ENCODE measurements at places on chromosomes 1 and 21.

DNA sequence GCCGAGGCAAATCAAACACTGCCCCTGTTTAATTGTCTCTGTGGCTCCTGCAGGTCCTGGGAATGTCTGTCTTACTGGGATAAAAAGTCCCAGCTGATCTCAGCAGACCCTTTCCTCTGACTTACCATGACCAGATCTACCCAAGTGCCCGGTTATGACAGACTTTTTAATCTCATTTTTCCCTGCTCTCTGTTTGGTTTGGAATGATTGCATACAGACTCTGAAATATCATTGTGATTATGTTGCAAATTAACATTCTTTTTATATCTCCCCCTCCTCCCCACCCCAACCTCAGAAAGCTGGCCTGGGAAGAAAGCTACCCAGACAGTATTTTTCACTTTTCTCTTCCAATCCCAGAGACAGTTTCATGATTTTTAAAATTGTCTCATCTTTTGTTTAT lies 16.3 kb downstream of the RAB7B start:
- no peak for DNase-seq

DNA sequence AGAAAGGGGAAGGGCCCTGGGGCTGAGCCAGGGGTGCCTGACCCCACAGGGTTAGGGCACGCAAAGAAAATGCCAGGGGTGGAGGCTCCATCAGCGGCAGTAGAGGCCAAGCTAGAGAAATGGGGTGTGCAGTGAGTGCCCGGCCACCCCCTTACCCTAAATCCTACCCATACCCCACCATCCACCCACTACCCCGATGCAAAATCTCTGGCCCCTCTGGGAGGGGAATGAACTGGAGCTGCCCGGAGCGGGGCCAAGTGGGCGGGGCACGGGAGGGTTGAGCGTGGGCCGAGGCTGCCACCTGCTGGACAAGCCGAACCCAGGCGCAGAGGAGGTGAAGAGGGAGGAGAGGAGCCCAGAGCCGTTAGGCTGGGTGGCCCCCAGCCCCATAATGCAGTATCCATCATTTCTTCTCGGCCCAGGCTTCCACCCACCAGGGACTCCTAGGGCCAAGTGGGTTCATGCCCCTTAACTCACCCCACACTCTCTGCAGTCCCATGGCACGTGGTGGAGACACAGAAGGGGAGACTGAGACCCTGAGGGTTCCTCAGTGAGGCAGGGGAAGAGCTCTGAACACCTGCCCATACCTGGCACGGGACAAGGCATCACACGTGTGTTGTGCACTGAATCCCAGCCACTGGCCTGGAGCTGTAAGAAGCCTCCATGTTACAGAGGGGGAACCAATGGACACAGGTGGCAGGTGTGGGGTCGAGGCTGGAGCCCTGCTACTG lies 1.4 kb upstream of the C1QC start:
- no peak for DNase-seq

GRCh38 chr1:147129116-147129873 lies 43.0 kb downstream of the PRKAB2 start:
- no peak for DNase-seq

DNA sequence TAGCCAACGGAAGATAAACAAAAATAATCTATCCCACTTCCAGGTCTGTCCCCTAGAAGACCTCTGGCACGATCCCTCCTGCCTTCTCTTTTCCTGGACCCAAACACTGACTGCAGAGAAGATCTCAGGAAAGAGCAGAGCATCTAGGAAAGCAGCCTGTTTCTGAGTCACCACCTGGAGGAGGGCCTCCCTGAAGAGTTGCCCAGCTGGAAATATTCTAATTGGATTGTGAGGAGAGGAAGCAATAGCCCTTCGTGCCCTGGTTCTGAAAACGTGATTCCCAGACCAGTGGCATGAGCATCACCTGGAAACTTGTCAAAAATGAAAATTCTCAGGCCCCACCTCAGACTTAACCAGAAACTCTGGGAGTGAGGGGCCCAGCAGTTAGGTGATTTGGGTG lies 411.1 kb downstream of the SETD4 start:
- DNase-seq, result no peak

DNA sequence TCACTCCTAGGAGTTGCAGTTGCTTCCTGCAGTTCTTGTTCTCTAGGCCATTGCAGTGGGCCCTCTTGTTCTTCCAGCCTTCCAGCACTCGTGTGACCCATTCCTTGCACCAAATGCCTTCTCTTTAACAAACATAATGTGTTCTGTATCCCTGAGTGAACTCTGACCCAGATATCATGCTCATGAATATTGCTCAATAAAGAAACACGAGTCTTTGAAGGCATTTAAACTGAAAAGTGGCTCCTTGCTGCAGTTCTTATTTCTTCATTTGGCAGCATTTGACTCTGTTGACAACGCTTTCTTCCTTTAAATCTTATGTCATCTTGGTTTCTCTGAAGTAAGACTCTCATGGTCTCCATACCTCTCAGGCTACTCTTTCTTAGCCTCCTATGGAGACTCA lies 100.7 kb upstream of the PDE4B start:
- DNase-seq, result no peak

- DNase-seq, result peak; percentile 63
Observed at GRCh38 chr1:65421351-65422025, 1.0 kb downstream of the LEPR start.
